ENCODE measurements at places on chromosomes 6 and 20.
A peak's percentile ranks its signal among the peaks of the same experiment; 100 is the strongest.

DNA sequence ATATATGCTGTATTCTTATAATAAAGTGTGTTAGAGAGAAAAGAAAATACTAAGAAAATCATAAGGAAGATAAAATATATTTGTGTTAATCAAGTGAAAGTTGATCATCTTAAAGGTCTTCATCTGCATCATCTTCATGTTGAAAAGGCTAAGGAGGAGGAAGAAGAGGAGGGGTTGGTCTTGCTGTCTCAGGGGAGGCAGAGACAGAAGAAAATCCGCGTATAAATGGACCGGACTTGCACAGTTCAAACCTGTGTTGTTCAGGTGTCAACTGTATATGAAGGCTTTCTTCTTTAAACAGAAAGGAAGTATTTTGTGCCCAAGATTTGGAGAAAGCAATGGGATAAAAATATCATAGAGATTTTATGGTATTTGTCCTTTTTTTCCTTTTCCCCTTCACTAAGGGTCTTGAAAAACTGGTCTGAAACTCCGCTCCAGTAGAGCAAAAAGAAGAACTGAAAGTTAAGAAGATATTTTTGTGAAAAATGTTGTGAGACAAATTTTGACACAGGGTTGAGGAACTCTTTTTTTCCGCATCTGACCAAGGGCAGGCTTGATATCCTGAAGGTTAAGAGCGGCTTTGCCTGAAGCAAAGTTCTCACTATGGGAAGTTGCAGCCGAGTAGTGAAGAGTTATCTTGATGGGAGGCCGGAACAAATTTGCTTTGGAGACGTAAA lies 350.7 kb downstream of the LAMA2 start:
- no peak for DNase-seq

- DNase-seq = peak; percentile 6
Measured at GRCh38 chr6:52263709-52264540, 19.6 kb upstream of the IL17F start.

- no peak for DNase-seq
Measured at GRCh38 chr6:164694386-164694785, 615.0 kb downstream of the C6orf118 start.

DNA sequence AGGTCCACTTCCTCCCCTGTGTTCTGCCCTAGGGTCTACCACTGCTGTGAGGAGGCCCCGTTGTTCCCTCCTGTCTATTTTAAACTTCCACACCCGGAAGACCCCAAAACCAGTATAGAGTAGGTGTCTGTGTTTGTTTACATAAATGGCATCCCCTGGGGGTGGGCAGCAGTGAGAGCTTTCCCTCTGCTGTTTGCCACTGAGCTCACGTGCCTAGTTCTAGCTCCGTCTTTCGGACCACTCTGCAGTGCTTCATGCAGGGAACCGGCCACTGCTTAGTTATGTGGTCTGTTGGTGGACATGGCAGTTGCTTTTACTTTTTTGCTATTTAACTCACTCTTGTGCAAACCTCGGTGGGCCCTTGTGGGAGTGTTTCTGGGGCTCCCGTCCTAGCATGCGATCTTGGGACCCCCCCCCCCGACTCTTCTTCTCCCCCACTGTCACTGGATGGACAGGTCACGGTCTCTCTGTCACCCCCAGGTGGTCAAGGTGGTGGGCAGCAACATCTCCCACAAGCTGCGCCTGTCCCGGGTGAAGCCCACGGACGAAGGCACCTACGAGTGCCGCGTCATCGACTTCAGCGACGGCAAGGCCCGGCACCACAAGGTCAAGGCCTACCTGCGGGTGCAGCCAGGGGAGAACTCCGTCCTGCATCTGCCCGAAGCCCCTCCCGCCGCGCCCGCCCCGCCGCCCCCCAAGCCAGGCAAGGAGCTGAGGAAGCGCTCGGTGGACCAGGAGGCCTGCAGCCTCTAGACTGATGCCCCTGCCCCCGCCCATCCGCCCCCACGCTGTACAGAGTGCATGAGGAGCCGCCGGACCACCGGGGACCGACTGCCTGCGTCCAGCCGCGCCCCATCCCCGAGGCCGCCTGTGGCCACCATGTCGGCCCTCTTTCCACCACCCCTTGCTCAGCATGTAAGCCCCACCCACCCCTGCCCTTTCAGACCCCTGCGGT lies 40.9 kb downstream of the VSTM2L start:
- no peak for DNase-seq

- no peak for DNase-seq
Measured at GRCh38 chr20:23094213-23094896, 8.2 kb upstream of the CD93 start.

GRCh38 chr20:9068841-9069663 lies at the start of gene PLCB4:
Gene PLCB4 (plus strand): TSS chr20:9069087. CDS start chr20:9307815, 238,728 bp downstream.
- DNase-seq = peak; percentile 67

DNA sequence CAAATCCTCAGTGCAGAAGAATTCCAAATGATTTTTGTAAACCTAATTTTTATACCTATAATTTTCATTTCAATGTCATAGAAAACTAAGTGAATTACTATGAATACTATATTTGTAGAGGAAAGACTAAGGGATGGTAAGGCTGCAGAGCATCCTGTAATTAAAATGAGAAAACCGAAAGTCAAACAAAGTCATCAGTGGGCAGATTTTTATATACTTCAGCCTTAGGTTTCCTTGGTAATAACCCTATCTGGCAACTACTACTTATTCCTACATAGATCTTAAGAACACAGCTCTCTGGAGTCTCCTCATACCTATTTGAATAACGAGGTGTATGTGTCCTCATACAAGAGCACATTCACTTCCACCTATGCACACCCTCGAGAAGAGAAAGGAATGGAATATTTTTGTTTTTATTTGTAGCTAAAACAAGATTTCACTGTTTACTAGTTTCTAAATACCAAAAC lies 117.9 kb upstream of the SGK1 start:
- no peak for DNase-seq

DNA sequence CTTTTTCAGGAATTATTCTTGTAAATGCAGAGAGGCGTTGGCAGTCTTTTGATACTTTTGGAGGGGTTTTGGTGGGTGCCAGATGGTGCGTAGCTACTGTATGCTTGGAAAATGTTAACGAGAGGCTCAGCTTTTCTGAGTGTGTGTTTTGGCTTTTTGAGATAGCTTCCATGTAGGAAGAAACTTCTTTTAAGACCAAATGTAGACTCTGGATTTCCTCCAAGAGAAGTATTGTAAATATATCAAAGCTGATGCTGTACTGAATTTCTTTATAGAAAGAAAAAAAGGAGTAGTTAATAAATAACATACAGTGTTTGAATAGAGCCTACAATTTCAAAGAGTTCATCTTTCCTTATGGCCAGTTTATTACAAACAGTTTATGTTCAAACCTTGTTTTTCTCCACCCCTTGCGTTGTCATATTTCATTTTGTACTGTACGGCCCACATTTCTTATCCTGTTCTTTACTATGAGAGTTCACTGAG lies 16.7 kb downstream of the TIAM2 start:
- DNase-seq = no peak

DNA sequence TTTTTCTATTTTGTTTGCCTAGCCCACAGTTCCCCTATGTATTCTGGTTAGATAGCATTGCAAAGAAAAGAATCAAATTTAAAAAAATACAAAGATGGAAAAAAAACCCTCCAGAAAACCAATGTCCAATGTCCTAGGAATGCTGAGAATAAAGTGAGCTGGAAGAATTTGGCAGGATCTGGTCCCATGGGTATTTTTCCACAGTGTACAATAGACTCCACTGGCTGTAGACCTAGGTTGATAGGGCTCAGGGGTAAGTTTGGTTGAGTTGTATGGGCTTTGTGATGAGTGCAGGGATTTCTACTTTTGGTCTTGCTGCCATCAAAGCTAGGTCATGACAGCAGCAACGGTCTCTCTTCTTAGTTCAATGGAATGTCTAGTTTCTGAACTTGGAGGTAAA lies 41.5 kb downstream of the SLC22A2 start:
- DNase-seq = no peak

GRCh38 chr6:150729188-150729748 lies 129.6 kb downstream of the PLEKHG1 start:
- DNase-seq = no peak

DNA sequence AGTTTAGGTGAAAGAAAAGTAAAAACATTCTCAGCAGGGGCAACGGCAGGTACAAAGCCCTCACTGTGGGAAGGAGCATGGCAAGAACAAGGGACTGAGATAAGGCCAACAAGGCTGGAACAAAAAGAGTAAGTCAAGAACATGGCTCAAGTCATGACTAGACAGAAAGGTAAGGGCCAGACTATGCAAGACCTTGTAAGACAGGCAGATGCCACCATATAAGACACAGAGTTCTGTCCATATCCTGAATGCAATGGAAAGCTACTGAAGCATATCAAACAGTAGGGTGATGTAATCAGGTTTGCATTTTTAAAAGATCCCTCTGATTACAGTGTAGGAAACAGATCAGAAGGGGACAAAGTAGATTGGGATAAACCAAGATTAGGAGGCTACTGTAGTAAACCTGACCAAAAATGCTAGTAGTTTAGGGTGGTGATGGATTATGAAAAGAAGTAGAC lies 5.5 kb downstream of the REV3L start:
- DNase-seq = no peak

DNA sequence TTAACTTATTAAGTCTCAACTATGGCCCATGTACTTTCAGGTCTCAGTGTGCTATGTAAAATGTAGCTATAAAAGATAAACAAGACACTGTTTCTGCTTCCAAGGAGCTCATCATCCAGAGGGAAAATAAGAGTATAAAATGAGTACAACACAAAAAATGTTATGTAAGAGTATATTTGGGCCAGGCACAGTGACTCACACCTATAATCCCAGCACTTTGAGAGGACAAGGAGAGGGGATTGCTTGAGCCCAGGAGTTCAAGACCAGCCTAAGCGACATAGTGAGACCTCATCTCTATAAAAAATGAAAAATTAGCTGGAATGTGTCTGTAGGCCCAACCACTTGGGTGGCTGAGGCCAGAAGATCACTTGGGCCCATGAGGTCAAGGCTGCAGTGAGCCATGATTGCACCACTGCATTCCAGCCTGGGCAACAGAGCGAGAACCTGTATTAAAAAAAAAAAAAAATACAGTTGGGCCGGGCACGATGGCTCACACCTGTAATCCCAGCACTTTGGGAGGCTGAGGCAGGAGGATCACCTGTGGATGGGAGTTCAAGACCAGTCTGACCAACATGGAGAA lies 124.0 kb downstream of the EDN1 start:
- DNase-seq = no peak

- no peak for DNase-seq
Measured at GRCh38 chr6:115613488-115613887, 447.2 kb downstream of the FRK start.

DNA sequence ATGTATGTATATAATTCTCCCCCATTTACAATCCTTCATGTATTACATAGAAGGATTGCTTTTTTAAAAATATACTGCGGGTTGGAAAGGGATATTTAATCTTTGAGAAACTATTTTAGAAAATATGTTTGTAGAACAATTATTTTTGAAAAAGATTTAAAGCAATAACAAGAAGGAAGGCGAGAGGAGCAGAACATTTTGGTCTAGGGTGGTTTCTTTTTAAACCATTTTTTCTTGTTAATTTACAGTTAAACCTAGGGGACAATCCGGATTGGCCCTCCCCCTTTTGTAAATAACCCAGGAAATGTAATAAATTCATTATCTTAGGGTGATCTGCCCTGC lies 3.6 kb downstream of the FOXC1 start:
- no peak for DNase-seq

DNA sequence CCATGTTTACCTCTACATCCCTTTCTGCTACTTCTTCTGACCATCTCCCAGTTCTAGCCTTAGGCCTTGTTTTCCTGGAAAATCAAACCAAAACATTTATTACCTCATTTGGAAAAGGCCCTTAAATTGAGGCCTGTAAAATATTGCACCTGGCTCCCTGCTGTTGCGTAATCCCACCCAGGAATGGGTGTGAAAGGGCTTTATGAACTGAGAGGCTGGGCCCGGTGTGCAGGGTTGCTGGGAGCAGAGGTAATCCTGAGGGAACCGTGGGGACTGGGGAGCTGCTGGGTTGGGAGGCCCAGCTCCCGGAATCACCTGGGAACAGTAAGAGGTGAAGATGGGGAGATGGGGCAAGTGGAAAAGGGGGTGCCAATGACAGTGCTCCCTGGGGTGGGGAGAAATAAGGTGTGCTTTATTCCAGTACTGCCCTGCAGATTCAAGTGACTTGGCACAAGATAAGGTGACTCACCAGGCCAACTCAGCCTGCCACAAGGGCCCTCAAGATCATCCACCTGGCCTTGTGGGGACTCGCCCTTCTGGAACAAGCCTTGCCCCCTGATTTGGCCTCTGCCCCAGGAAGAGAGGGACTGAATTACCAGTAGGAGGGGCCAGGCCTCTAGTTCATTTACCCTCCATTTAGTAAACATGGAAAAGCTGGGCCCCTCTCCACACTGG lies 44.2 kb downstream of the KCNK5 start:
- no peak for DNase-seq

DNA sequence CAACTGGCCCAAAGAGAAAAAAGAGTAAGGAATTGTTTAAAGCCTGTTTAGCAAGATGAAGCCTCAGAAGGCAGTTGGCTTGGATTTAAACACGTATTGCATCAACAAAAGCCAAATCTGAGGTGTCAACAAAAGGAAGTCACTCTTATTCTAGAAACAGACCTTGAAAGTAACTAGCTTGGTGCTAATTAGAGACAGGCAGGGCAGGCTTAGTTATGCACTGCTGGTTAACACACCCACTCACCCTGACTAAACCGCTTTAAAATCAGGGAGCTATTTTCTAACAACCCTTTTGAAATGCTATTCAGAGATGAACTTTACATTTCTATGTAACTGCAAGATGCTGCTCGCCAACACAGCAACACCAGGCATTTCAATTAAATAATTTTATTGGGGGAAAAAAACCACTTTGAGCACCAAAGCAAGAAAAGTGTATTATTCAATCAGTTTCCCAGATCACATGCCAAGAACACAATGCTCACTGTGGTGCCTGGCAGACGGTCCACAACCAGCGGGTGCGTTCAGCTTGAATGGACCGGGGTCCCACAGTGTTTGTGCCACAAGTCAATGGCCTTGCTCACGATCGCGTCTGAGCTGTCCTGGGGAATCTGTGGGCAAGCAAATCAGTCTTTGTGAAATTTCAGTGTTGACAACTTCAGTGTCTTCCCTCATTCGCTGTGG lies 23.6 kb downstream of the TBC1D7 start:
- no peak for DNase-seq

DNA sequence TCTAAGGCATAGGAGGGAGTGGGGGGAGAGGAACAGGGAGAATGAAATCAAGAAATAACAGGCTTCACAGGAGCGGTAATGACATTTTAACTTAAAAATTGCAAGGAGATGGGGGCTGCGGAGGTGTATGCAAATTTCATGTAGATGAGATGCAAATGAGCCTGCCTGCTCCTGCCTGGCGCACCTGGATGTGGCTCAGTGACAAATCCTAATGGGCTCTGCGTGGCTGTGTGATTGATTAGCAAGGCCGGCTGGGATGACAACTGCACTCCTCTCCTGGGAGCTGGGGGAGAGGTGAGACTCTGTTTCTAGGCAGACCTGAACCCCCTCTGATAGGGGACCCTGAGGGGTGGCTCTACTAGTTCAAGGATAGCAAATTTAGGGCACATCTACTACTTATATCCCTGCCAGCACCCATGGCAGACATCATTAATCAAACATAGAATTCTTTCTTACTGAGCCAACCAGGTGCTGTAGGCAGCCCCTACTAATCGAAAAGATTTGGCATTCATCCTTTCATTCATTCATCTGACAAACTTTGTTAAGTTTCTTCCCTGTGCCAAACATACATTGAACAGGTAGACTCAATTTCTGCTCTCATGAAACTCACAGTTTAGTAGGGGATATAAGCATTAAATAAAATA lies 38.4 kb upstream of the TGM2 start:
- no peak for DNase-seq

GRCh38 chr20:21159658-21160380 lies 33.9 kb downstream of the KIZ start:
- DNase-seq = no peak
